ENCODE measurements at places on chromosomes 16 and 17.

DNA sequence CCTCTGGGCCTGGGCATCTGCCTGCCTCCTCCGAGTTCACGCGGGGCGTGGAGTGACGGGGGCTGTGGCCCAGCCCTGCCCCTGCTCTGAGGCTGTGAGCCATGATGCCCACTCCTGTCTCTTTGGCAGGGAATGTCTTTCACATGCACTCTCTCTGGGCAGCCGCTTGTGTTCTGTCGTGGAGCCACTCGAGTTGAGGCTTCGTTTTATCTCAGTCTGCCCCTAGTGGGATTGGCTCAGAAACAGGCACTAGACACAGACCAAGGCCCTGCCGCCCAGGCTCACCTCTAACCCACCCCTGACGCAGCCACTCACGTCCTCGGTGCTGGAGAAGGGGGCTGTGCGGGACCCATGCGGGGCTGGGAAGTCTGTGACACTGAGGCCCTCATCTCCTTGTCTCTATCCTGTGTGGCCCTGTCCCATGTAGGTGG, 67.5 kb upstream of the KCTD5 start:
- DNase-seq = no peak

GRCh38 chr16:52492789-52493357, 54.1 kb downstream of the TOX3 start:
- DNase-seq = no peak

GRCh38 chr17:7356072-7356549, 1.2 kb downstream of the TMEM95 start:
- DNase-seq = peak; percentile 86

DNA sequence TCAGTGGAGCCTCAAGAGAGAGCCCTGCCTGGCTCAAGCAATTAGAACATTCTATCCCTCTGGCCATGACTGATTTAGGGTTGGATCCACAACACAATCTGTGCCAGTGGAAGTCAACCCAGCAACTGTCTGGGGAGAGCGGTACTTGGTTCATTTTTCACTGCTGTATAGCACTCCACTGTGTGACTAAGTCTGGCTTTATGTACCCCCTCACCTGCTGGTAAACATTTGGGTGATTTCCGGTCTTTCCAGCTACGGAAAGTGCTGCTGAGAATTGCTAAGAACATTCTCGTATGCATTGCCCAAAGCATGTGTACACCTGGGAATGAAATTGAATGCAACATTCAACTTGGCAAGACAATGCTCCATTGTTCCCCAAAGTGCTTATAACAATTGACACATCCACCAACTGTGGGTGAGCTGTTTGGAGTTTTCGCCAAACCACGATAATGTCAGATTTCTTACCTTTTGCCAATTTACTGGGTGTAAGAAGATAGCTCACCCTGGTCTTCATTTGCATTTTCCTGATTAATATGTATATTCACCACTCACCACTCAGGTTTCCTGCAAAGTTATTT, 63.5 kb upstream of the MED9 start:
- no peak for DNase-seq

DNA sequence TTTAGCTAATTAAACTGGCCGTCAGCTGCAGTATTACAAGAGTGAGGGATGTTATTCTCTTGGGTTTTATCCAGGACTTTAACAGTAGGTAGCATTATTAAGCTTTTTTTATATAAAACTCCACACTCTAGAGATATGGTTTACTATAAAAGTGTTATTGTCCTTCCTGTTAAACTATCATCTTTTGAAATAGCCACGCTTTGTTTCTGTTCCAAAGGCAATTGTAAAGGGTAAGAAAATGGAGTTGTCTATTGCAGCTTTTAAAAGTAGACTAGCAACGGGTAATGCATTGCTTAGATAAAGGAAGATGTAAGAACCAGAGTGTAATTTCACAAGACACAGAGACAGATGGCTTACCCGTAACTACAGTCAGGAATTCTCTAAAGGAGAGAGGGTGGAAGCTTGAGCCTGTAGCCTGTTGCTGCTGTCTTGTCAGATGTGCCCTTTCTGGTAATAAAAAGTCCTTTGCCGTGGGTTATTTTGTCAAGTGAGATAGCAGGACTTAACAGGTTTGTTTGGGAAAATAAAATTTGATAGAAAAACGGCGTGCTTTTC, 56.4 kb downstream of the WWOX start:
- no peak for DNase-seq

DNA sequence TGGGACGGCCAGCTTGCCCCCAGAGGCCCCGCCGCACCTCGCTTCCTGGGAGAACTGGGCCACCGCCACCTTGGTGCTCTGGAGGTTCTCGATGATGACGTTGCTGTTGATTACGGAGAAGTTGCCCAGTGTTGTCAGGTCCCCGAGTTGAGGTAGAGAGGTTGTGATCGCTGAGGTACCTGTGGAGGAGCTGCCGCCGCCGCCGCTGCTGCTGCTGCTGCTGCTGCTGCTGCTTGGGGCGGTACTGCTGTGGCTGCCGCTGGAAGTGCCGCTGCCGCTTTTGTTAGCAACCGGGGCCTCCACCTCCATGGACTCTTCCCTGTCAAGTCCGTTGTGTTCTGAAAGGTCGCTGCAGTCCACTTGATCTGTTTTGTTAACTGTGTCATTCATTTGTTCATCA, 9.5 kb downstream of the SALL1 start:
- DNase-seq = no peak

DNA sequence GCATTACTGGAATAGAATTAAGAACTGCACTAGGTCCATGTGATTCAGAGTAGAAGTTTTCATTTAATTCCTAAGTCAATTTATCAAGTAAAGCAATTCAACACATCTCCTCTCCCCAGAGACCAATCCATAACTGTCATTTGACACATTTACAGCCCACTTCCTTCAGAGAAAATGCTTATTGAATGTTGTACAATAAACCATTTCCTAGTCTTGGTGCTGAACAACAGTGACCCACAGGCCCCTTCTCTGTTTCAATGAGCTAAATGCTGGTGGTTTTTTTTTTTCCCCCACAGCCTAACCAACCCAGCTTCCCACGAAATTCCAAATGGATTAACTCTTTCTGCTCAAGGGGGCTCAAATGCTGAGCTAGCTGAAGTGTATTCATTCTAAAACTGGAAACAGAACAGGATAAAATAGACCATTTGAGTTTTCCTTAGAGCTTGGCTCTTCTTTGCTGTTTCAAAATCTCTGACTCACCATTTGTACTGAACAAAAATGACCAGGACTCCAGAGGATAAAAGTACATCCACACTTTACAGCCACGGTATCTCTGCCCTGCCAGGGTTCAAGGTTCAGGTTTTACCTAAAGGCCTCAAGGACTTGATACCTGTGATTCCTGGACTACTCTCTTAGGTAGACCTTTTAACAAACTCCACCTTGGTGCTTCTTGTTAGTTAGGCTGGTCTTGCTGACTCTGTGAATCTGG, 62.3 kb downstream of the TMEM100 start:
- no peak for DNase-seq

- DNase-seq = no peak
These were observed 610.0 kb upstream of the CDH11 start for GRCh38 chr16:65731833-65732232.
